ENCODE measurements at places on chromosomes 4 and X. TPM values are rescaled to one million over a fixed set of nuclear protein-coding genes. Genes with fewer than 3 reads are reported as not detected.

CNGA1 gene
- not detected for total RNA-seq

SPP1 gene
- total RNA-seq = not detected

TRIML2 gene
- not detected for total RNA-seq

KANTR gene
- total RNA-seq = 14.3 TPM

- no peak for DNase-seq
Observed at GRCh38 chr4:22454955-22455354, 60.9 kb downstream of the ADGRA3 start.

DNA sequence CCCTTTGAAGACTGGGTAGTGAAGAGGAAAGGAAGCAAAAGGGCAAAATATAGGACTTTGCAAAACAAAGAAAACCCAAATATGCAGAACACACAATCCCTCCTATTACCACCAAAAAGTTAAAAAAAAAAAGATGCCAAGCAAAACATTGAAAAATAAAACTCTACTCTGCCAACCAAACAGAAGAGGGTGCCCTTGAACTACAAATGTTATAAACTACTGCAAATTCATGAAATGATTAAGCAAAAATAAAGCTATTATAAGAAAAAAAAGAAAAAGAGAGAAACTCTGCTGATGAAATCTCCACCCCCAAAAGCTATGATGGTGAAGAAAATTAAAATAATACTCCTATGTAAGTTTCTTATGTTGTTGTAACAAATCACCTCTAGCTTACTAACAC lies 168.5 kb upstream of the STK26 start:
- no peak for DNase-seq

DNA sequence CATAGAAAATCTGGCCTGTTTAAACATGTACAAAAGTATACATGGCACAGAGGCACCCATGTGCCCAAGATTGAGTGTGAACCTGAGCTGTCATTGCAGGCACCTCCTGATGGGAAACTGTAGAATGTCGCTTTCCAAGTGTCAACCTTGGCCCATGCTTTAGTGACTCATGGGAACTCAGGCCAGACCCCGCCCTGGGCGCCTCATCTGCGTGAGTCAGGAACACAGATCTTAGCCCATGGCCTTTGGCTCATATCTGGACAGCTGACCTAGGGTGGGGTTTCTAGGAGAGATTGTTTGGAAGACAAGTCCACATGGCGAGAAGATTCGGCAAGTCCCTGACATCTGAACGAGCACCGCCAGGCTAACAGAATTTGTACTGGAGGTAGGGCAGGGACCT lies 50.0 kb downstream of the CYTL1 start:
- DNase-seq = no peak

- no peak for DNase-seq
Observed at GRCh38 chr4:156781852-156782251, 189.7 kb downstream of the PDGFC start.

DNA sequence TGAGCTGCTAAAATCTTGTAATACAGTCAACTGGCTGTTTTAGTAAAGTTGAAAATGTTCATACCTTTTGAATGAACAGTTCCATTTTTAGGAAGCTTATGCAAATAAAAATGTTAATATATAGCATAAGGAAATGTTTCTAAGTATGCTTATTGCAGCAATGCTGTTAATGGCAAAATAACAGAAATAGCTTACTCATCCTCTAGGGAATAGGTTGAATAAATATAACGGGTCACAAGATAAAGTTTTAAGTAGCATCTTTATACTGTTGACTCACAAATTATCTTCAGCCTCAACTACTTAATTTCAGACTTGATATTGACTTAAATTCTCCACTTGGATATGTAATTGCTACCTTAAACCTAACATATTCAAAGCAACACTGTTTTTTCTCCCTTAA lies 27.7 kb downstream of the HERC3 start:
- DNase-seq = peak; percentile 46

GRCh38 chr4:78689261-78689660 lies 86.9 kb upstream of the BMP2K start:
- no peak for DNase-seq

- no peak for DNase-seq
Observed at GRCh38 chr4:128579154-128579853, 230.2 kb upstream of the JADE1 start.

GRCh38 chrX:130896802-130897501 lies 6.1 kb downstream of the ENOX2 start:
- no peak for DNase-seq

GRCh38 chr4:128354205-128354821 lies 66.7 kb upstream of the PGRMC2 start:
- DNase-seq = no peak

DNA sequence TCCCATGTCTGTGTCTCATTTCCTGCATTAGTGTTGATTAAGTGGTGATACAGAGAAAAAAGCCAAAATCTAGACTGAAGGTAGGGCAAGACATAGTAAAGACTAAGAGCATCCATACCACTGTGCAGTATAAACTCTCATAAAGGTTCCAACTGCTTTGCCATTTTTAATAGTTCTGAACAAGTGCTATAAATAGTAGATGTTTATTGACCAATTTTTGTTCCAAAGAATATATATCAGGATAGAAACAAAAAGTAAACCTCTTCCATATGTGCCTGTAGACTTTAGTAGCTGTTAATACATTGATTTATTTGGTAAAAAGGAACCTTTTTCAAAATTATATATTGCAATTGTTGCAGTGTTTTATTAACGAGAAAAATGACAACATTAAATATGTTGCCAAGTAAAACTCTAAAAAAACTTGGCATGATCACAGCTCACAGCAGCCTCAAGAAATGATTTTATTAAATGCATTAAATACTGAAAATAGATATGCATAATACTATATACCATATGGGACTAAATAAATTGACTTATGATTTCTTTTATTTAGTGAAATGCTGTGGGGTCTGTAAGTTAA lies 22.3 kb upstream of the AASDH start:
- DNase-seq = no peak

GRCh38 chrX:31609130-31609529 lies 537.3 kb upstream of the FTHL17 start:
- no peak for DNase-seq

- peak; percentile 56 for DNase-seq
Observed at GRCh38 chr4:176376032-176376614, 56.4 kb downstream of the SPCS3 start.

GRCh38 chr4:184503869-184504300 lies 29.5 kb upstream of the IRF2 start:
- DNase-seq = no peak
